ENCODE measurements at places on chromosomes 16 and 17.

- peaks cover 12% of the 10 kb centered on the region for H3K36me3 ChIP-seq
- H3K4me1 ChIP-seq = no peaks in the 10 kb centered on the region
These were observed 74.6 kb upstream of the ZNF750 start for GRCh38 chr17:82914375-82914774.

DNA sequence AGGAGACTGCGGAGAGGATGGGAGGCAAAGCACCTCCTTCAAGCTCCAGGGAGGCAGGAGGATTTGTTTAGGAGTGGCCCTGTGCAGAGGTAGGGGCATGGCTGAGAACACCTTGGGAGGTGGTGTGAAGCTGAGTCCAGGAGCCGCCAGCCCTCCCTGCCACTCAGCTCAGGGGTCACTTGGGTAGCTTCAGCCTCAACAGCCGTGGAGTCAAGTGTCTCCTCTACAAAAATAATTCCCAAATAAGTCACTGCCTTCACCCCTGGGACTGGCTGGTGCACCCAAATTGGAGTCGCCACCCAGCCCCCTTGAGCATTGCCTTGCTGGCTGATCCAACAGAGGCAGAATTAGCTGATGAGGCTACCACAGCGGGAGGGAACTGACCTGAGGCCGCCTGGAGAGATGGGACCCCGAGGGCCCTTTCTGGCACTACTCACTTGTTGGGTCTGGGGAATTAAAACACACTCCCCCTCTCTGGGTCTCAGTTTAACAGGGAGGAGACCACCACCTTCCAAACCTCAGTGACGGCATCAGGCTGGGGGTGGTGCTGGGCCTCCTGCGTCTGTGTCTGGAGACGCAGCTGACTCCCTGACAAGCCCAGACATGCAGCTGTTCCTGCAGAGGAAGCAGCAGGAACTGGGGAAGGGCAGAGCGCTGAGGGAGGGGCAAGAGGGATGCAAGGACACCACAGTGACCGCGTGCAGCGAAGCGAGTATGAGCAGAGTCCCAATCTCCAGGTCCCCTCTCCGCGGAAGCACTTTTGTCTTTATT, 87.9 kb upstream of the TOB1 start:
- H3K27ac ChIP-seq = peak overlapping the region; percentile 89
- H3K4me3 ChIP-seq = peak overlapping the region; percentile 26
- no peaks in the 10 kb centered on the region for H3K27me3 ChIP-seq
- DNase-seq = peak; percentile 61

DNA sequence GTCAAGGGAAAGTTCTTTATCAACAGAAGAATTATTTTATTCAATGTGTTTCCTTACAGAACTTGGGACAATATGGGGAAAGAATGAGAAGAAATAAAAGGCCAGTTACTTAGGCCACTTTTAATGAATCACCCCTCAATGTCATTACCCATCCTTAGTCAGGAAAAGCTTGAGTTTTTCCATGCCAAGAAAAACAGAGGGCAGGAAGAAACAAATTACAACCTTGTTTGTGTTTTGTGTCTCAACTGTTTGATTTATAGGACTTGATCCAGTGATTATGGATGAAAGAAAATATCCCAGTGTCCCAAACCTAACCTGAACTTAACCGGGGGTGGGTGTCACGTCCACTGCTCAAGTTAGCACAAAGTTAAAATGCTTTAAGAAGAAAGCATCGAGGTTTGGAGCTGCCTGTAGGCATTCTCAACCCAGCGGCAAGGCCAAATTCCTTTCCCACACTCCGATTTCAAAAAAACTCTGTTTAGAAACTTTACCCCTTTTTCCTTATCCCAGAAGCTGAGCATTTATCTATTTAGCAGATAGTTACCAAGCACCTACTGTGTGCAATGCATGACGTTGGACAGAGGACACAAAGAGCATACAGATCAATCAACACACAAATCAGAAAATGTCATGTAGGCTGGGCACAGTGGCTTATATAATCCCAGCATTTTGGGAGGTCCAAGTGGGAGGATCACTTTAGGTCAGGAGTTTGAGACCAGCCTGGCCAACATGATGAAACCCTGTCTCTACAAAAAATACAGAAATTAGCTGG, 14.0 kb upstream of the CYB5B start:
- no peak for DNase-seq
- H3K27me3 ChIP-seq = no peaks in the 10 kb centered on the region
- peaks cover 43% of the 10 kb centered on the region for H3K4me1 ChIP-seq
- no peaks in the 10 kb centered on the region for H3K36me3 ChIP-seq
- H3K27ac ChIP-seq = peak overlapping the region; percentile 97

DNA sequence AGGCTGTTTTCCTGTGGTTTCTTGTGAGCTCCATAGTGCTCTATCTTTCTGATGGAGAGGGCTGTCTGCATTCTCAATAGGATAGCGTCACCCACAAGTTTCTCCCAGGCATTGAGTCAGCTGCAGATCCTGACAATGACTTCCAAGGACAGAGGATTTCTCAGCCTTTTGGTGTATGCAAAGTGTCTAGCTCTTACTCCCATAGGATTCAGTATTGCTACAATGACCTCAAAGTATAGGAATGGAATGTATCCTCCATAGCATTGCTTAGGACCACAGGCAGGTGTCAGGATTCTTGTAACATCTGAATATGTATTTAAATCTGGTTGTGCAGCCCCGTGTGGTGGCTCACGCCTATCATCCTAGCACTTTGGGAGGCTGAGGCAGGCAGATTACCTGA, 32.3 kb downstream of the SMIM36 start:
- H3K4me1 ChIP-seq = peaks cover 4% of the 10 kb centered on the region
- no peaks in the 10 kb centered on the region for H3K36me3 ChIP-seq
- H3K27ac ChIP-seq = no peak overlapping the region
- H3K4me3 ChIP-seq = no peak overlapping the region
- DNase-seq = no peak

GRCh38 chr17:39173080-39173479, 7.1 kb upstream of the ARL5C start:
- no peaks in the 10 kb centered on the region for H3K4me1 ChIP-seq
- no peak for DNase-seq
- peaks cover 17% of the 10 kb centered on the region for H3K36me3 ChIP-seq
- H3K27ac ChIP-seq = no peak overlapping the region
- H3K27me3 ChIP-seq = no peaks in the 10 kb centered on the region

GRCh38 chr17:22221344-22221743, 529.0 kb downstream of the KCNJ18 start:
- no peaks in the 10 kb centered on the region for H3K27me3 ChIP-seq
- no peak for DNase-seq
- H3K36me3 ChIP-seq = peaks cover 2% of the 10 kb centered on the region
- no peak overlapping the region for H3K4me3 ChIP-seq
- no peaks in the 10 kb centered on the region for H3K4me1 ChIP-seq

- peaks cover 6% of the 10 kb centered on the region for H3K4me1 ChIP-seq
- H3K27ac ChIP-seq = peak overlapping the region; percentile 55
These were observed 12.2 kb downstream of the FBXO31 start for GRCh38 chr16:87371261-87371866.

- H3K4me1 ChIP-seq = peaks cover 47% of the 10 kb centered on the region
- DNase-seq = no peak
- H3K36me3 ChIP-seq = no peaks in the 10 kb centered on the region
- no peak overlapping the region for H3K4me3 ChIP-seq
- H3K27ac ChIP-seq = no peak overlapping the region
- H3K27me3 ChIP-seq = peaks cover 4% of the 10 kb centered on the region
These were observed 452.0 kb downstream of the SOX9 start for GRCh38 chr17:72572604-72573491.

DNA sequence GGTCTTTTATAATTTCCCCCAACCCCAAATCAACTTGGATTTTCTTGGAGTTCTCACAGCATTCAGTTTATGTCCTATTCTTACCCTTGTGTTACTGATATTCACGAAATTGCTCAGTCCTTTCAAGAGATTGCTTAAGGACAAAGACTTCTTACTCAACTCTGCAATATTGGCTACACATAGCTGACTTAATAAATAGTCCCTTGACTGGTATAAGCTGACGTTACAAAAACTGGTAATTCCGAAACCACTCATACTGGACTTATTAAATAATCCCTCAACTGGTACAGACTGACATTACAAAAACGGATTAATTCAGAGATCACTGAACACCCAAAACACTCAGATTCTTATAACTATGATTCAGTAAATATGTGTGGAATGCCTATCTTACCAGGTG, 860 bp downstream of the TIGD7 start:
- peaks cover 11% of the 10 kb centered on the region for H3K4me1 ChIP-seq
- H3K27ac ChIP-seq = peak overlapping the region; percentile 71
- H3K36me3 ChIP-seq = peaks cover 72% of the 10 kb centered on the region
- H3K27me3 ChIP-seq = no peaks in the 10 kb centered on the region
- peak overlapping the region; percentile 68 for H3K4me3 ChIP-seq
- DNase-seq = no peak

GRCh38 chr17:47663912-47664623, 14.3 kb downstream of the KPNB1 start:
- peak overlapping the region; percentile 54 for H3K27ac ChIP-seq
- no peaks in the 10 kb centered on the region for H3K4me1 ChIP-seq

- no peak for DNase-seq
- no peak overlapping the region for H3K27ac ChIP-seq
- H3K27me3 ChIP-seq = no peaks in the 10 kb centered on the region
- peaks cover 3% of the 10 kb centered on the region for H3K36me3 ChIP-seq
- H3K4me3 ChIP-seq = no peak overlapping the region
- H3K4me1 ChIP-seq = no peaks in the 10 kb centered on the region
These were observed 13.8 kb downstream of the CYBC1 start for GRCh38 chr17:82436601-82437324.
